ENCODE measurements at places on chromosomes 1 and 21. TPM values are rescaled to one million over a fixed set of nuclear protein-coding genes. Genes with fewer than 3 reads are reported as not detected.
A peak's percentile ranks its signal among the peaks of the same experiment; 100 is the strongest.

DNA sequence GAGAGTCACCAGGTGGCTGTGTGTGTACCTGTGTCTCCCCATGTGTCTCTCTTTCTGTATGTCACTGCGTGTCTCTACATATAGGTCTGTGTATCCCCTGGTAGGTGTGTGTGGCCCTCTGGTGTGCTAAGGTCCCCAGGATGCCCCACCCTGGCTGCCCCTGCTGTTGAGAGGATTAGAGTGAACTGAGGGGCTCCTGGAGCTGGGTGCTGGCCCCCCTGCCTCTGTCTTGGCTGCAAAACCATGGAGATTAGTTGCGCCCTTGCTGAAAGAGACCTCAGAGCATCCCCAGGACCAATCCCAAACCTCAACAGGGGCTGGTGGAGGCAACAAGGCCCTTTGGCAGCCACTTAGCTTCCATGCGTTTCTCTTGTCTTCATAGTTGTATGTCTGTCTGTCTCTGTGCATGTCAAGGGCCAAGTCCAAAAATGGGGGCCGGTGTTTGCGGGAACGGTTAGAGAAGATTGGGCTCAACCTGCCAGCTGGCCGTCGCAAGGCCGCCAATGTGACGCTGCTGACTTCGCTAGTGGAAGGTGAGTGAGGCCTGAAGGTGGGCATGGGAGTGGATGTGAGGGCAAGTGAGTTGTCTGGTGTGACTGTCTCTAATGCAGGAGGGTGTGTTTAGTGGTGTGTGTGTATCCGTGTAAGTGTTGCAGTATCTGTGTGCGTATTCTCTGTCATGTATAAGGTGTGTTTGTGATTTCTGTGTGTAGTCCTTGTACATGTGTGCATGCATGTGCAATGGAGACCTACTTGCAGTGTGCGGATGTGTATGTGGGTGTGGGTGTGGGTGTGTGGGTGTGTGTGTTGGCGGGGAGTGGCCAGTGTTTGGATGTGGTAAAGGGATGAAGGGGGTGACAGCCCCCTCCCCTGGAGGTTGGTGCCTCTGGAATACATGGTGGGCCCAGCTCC is 16.7 kb downstream of the TFAP2E start:
- H3K4me1 ChIP-seq = peaks cover 8% of the 10 kb centered on the region
- no peaks in the 10 kb centered on the region for H3K27me3 ChIP-seq
- H3K4me3 ChIP-seq = no peak overlapping the region
- no peak overlapping the region for H3K27ac ChIP-seq
- H3K36me3 ChIP-seq = peaks cover 3% of the 10 kb centered on the region

DNA sequence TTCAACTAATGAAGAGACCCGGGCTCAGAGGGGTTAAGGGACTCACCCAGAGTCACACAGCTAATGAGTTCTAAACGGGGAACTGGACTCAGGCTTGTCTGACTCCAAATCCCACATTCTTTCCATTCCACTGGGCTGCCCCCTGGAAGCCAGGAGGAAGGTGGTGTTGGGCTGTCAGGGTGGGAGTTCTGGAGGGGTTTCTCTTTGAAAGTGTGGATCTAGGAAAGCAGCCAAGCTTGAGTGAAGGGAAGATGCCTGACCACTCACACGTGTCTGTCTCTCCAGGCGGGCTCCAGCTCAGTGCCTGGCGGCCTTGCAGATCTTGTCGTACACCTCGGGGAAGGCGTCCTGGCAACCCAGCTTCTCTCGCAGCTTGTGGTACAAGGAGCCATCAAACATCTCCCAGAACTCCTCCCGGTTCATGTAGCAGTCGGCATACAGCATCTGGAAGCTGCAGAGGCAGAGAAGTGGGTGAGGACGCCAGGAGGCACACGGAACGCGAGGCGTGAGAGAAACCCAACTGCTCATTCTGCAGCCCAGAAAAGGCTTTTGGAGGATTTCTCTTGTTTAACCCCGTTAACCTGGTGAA is 35.0 kb downstream of the DHCR24 start:
- DNase-seq = no peak
- no peaks in the 10 kb centered on the region for H3K27me3 ChIP-seq
- no peak overlapping the region for H3K4me3 ChIP-seq
- H3K36me3 ChIP-seq = peaks cover 64% of the 10 kb centered on the region
- H3K4me1 ChIP-seq = no peaks in the 10 kb centered on the region

DNA sequence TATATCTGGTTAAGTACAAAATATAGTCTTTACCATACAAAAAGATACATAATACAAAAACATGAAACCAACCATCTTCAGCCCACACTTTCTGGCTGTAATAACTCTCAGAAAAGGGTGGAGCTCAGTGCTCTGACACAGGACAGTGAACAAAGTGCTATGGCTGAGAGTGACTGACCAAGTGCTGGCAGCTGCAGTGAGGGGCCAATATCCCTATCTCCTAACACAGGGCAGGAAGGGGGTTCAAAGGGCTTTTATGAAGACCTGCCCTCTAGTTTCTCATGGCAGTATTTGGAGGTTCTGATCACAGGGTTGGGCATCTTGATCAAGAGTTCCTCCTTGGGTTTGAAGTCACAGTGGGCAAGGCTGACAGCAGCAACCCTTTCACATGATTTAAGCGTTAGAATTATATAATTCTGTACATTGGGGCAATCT is 3.9 kb downstream of the TXNIP start:
- DNase-seq = no peak
- peak overlapping the region; percentile 93 for H3K4me3 ChIP-seq
- peaks cover 49% of the 10 kb centered on the region for H3K4me1 ChIP-seq
- H3K27me3 ChIP-seq = no peaks in the 10 kb centered on the region
- peaks cover 51% of the 10 kb centered on the region for H3K36me3 ChIP-seq
- peak overlapping the region; percentile 52 for H3K27ac ChIP-seq

GRCh38 chr1:210647406-210648333 is 319.0 kb downstream of the HHAT start:
- peaks cover 10% of the 10 kb centered on the region for H3K4me1 ChIP-seq
- H3K36me3 ChIP-seq = no peaks in the 10 kb centered on the region
- no peak overlapping the region for H3K4me3 ChIP-seq
- DNase-seq = no peak

GRCh38 chr1:210949039-210949438 is 184.9 kb downstream of the KCNH1 start:
- no peaks in the 10 kb centered on the region for H3K4me1 ChIP-seq
- H3K27ac ChIP-seq = no peak overlapping the region
- H3K4me3 ChIP-seq = no peak overlapping the region
- DNase-seq = no peak

- H3K4me1 ChIP-seq = peaks cover 95% of the 10 kb centered on the region
- DNase-seq = no peak
- H3K27me3 ChIP-seq = no peaks in the 10 kb centered on the region
- peak overlapping the region; percentile 75 for H3K4me3 ChIP-seq
Measured at GRCh38 chr1:24954631-24955030, 24.6 kb upstream of the RUNX3 start.

- peaks cover 10% of the 10 kb centered on the region for H3K4me1 ChIP-seq
- H3K36me3 ChIP-seq = no peaks in the 10 kb centered on the region
- DNase-seq = no peak
- no peaks in the 10 kb centered on the region for H3K27me3 ChIP-seq
Measured at GRCh38 chr1:92084651-92085050, 4.5 kb downstream of the BTBD8 start.

DNA sequence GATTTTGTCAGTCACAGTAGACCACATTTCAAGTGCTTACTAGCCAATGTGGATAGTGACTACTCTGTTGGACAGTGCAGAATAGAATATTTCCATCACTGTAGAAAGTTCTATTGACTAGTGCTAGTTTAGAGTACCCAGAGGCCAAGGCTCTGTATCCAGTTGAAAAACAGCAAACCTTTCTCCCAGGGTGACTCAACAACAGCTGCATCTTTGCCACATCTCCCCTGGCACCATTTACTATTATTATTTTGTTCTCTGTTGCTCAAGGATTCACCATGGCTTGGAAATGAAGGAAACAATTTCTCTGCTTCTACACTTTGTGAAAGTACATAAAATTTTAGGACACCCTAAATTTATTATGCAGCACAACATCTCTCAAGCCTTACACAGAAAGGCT is 85.3 kb upstream of the WDR26 start:
- no peaks in the 10 kb centered on the region for H3K4me1 ChIP-seq
- no peaks in the 10 kb centered on the region for H3K36me3 ChIP-seq
- no peak for DNase-seq
- H3K4me3 ChIP-seq = no peak overlapping the region
- no peaks in the 10 kb centered on the region for H3K27me3 ChIP-seq
- no peak overlapping the region for H3K27ac ChIP-seq

GRCh38 chr1:157773493-157774350 is 3.2 kb downstream of the FCRL2 start:
- no peak for DNase-seq
- no peak overlapping the region for H3K4me3 ChIP-seq
- no peaks in the 10 kb centered on the region for H3K4me1 ChIP-seq
- H3K27me3 ChIP-seq = no peaks in the 10 kb centered on the region
- no peaks in the 10 kb centered on the region for H3K36me3 ChIP-seq

DNA sequence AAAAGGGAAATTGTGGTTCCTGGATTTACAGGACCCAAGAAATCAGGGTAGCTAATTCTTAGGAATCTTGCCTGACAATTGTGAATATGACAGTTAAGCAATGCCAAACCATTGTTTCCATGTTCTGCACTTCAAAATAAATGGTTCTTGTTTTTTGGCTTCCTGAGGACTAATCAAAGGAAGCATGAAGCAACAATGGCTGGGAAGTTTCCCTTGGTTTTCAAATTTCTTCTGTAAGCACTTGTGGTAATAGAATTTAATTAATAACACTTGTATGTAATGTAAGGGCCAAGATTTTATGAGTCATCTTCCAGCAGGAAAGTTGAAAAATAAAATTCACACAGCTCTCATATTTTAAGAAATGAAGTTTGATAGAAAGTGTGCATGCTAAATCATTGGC is 31.7 kb downstream of the JAM2 start:
- H3K27me3 ChIP-seq = peaks cover 13% of the 10 kb centered on the region
- H3K27ac ChIP-seq = no peak overlapping the region
- H3K4me1 ChIP-seq = no peaks in the 10 kb centered on the region

GRCh38 chr21:20698585-20698984 is 299.6 kb upstream of the NCAM2 start:
- DNase-seq = no peak
- no peaks in the 10 kb centered on the region for H3K27me3 ChIP-seq
- no peak overlapping the region for H3K27ac ChIP-seq
- no peaks in the 10 kb centered on the region for H3K4me1 ChIP-seq
- no peaks in the 10 kb centered on the region for H3K36me3 ChIP-seq

Gene RPE65
- not detected for total RNA-seq

Gene SAMSN1
- total RNA-seq = 91.0 TPM

Gene SLC26A9
- total RNA-seq = not detected

Gene SEC16B
- total RNA-seq = not detected
